OCI-LY7 (cell line): ENCODE measurements at places on chromosomes 6 and 20. TPM values are rescaled to one million over a fixed set of nuclear protein-coding genes. Genes with fewer than 3 reads are reported as not detected.

TINAG gene
- not detected in 2 replicates for total RNA-seq

ARMH2 gene
- total RNA-seq: not detected in 2 replicates

IL17F gene
- total RNA-seq: not detected in 2 replicates

TSHZ2 gene
- total RNA-seq: not detected in 2 replicates

FAM83C gene
- total RNA-seq: not detected in 2 replicates

OLIG3 gene
- not detected in 2 replicates for total RNA-seq

RIPK1 gene
- total RNA-seq: 8.3 and 8.4 TPM in 2 replicates

KCNS1 gene
- total RNA-seq: not detected in 2 replicates

ADGRB3 gene
- not detected in 2 replicates for total RNA-seq

HRH3 gene
- total RNA-seq: not detected in 2 replicates

SLC22A2 gene
- not detected in 2 replicates for total RNA-seq

MEP1A gene
- not detected in 2 replicates for total RNA-seq

NMBR gene
- not detected in 2 replicates for total RNA-seq

STK35 gene
- 21.4 and 24.1 TPM in 2 replicates for total RNA-seq

BPI gene
- not detected in 2 replicates for total RNA-seq

FNDC1 gene
- total RNA-seq: 16.4 and 19.9 TPM in 2 replicates

TAF4 gene
- 28.4 and 38.9 TPM in 2 replicates for total RNA-seq

HLA-DMA gene
- total RNA-seq: 140 TPM in 2 replicates

SPO11 gene
- total RNA-seq: not detected in 2 replicates

ZBTB46 gene
- total RNA-seq: 0.67 and 1.1 TPM in 2 replicates

TRIM10 gene
- total RNA-seq: not detected in 2 replicates

SYNDIG1 gene
- not detected in 2 replicates for total RNA-seq

MAP1LC3A gene
- not detected in 2 replicates for total RNA-seq

EEF1A2 gene
- 0.92 TPM in 1 of 2 replicates, not detected in the other for total RNA-seq

OPRL1 gene
- total RNA-seq: 6.1 and 7.6 TPM in 2 replicates

HLA-DOB gene
- total RNA-seq: 57.1 and 69.3 TPM in 2 replicates

SIRPD gene
- total RNA-seq: not detected in 2 replicates

KCNB1 gene
- 0.07 TPM in 1 of 2 replicates, not detected in the other for total RNA-seq

EGFL8 gene
- 21.6 and 23.0 TPM in 2 replicates for total RNA-seq

UNC5CL gene
- 0.49 and 0.63 TPM in 2 replicates for total RNA-seq

TFAP2C gene
- total RNA-seq: not detected in 2 replicates

GSTA2 gene
- not detected in 2 replicates for total RNA-seq

SOX12 gene
- total RNA-seq: 43.8 and 46.6 TPM in 2 replicates

SH3BGRL2 gene
- 0.09 and 0.25 TPM in 2 replicates for total RNA-seq

SLC52A3 gene
- not detected in 2 replicates for total RNA-seq

PDE7B gene
- total RNA-seq: not detected in 2 replicates

MAD2L1BP gene
- total RNA-seq: 33.5 and 43.3 TPM in 2 replicates

TFAP2A gene
- 2.5 and 3.3 TPM in 2 replicates for total RNA-seq

BTNL2 gene
- 4.9 and 5.1 TPM in 2 replicates for total RNA-seq
